ENCODE measurements at places on chromosomes 13 and 19.

DNA sequence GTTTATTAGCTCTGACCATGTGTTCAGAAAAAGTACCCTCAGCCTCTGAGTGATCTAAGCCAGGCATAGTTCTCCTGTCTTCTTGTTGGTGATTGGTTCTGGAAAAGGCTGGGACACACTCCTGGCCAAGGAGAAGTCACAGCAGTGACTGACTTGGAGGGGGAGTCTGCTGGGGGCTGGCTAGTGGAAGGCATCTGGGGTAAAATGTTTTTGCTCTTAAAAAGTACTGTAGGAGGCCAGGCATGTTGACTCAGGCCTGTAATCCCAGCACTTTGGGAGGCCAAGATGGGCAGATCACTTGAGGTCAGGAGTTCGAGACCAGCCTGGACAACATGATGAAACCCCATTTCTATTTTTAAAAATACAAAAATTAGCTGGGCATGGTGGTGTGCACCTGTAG lies 21.7 kb downstream of the FAM187B start:
- no peak for DNase-seq

DNA sequence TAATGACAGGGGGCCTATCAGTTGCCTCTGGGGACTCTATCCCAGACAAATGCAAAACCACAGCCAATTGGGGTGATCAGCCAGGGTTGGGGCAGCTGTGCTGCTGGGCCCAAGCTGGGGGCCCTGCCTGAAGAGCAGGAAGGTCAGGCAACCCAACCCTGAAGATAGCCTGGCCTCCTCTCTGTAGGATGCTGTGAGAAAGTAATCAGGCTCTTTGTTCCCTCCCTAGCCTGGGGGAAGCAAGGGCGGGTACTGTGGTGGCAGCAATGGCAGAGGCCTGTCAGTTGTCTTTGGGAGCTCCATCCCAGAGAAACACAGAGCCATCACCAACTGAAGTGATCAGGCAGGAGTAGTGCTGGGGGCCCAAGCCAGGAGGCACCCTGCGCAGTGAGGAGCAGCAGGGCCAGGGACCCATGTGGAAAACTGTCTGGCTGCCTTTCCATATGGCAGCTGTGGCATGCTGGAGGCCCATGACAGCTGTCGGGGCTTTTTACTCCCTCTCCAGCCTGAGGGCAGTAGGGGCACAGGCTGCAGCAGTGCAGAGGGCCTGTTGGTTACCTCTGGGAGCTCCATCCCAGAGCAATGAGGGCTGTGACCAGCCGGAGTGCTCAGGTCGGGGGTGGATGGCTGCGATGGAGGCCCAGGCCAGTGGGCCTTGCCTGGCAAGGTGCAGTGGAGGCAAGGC lies 73.6 kb upstream of the ATP12A start:
- no peak for DNase-seq

DNA sequence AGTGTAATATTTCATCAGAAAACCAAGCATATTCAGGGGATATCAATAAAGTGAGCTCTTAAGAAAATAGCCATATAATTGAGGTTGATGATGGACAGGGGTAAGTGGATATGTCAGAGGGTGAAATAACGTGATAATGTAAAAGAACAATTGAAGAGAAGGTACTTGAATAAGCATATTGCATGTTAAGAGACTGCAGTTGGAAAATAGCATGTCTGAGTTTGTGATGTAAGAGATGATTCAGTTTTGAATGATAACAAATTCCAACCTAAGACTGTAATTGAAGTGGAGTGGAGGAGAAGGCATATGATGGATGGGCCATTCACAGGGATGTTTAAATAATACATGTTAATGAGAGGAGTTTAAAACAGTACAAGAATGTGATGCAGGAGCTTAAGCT lies 1633.5 kb downstream of the SLITRK1 start:
- DNase-seq = no peak

- DNase-seq = no peak
Observed at GRCh38 chr19:17475541-17476115, 5.3 kb downstream of the SLC27A1 start.

DNA sequence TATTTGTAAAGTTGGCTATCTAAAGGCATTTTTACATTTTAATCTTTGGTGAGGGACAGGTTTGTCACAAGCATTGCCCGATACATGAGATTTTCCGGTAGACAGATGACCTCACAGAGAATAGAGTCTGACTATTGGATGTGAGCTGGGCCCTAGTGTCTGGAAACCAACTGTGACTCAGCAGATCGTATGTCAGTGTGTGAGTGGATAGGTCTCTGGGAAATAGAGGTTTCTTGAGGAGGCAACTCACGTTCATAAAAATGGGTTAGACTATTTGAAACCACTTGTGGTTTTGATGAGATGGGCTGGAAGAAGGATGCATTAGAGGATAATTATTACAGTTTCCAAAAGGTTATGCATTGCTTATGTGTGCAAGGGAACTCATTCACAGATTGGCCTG lies 19.2 kb downstream of the HS6ST3 start:
- DNase-seq = no peak

- DNase-seq = no peak
Observed at GRCh38 chr13:114063545-114064449, 68.6 kb downstream of the RASA3 start.

Data from cortex of kidney (tissue), 1 donor.